ENCODE measurements at places on chromosomes 2 and 18.

DNA sequence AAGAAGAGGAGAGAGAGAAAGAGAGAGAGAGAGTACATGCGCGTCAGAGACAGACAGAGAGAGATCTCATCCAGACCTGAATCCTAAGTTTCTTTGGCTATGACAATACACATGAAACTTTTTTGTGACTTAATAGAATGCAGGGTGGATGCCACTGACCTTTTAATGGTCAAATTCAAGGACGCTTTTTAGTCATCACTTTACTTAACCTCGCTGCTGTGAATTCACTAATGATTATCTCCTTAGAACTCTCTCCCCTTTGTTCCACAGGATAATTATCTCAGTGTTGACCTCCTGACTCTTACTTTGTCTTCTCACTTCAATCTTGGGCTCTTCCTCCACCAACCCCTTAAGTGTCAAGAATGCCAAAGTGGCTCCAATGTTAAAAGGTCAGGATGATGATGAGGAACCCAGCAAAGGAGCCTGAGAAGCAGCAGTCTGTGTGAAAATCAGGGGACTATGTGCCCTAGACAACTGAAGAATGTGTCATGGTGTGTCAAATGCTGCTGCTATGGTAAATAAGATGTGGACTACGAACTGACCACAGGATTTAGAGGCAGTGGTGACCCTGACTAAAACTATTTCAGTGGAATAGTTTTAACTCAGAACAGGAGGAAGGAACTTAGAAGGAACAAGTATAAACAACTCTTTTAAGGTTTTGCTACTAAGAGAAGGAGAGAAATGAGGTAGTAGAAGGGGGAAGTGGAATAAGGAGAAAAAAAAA is 382.1 kb downstream of the ZEB2 start:
- DNase-seq, result no peak

GRCh38 chr18:49392352-49392751 is 68.1 kb downstream of the DYM start:
- DNase-seq, result no peak

- no peak for DNase-seq
Observed at GRCh38 chr18:51397347-51397962, 200.0 kb upstream of the MEX3C start.

DNA sequence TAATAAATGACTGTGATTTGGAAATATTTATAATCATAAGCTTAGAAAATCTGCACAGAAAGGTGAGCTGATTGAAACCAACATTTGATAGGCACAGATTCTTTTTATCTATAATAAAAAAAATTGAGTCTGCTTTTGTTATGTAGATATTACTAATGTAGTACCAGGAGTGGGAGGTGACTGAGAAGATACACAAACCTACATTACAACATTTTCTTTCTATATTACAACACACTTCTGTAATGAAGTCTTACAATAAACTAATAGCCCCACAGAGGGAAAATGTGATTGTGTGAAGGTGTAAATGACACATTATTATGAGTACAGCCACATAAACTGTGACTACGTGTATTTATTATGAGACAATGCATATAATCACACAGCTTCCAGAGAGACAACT is 241.6 kb downstream of the PIEZO2 start:
- DNase-seq, result no peak

- DNase-seq, result no peak
Observed at GRCh38 chr2:187429989-187430388, 18.1 kb downstream of the CALCRL start.

- no peak for DNase-seq
Observed at GRCh38 chr18:49071778-49072177, 121.0 kb upstream of the SMAD7 start.

DNA sequence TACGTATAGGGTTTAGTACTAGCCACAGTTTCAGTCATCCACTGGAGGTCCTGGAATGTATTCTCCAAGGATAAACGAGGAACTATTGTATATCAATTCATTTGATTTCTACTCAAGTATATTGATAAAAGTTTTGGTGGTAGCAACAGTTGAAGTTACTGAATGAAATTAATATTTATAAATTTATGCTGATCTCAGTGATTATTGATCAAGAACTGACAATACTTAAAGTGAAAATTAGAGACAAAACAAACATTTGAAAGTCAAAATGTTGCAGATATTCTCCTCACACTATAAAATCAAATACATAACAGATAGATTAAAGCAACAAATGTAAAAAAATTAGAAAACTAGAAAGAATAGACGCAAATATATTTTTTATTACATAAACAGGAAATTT is 150.9 kb upstream of the SLC35G4 start:
- no peak for DNase-seq

DNA sequence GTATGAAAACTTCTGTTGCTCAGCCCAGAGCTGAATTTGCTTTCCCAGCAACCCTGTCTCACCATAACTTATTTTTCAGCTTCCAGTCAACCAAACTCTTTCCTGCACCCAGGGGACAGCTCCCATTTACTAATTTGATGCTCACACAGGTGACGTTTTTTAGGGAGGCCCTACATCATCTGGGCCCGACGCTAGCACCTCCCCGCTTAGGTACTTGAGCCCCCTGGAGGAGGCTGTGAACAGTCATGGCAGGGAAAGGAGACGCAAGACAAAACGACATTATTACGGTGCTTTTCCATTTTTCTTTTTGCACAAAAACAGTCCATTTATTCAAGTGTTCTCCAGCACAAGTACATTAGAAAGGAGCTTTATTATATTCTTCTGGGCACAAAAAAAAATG is 59.2 kb upstream of the POMC start:
- DNase-seq, result no peak

DNA sequence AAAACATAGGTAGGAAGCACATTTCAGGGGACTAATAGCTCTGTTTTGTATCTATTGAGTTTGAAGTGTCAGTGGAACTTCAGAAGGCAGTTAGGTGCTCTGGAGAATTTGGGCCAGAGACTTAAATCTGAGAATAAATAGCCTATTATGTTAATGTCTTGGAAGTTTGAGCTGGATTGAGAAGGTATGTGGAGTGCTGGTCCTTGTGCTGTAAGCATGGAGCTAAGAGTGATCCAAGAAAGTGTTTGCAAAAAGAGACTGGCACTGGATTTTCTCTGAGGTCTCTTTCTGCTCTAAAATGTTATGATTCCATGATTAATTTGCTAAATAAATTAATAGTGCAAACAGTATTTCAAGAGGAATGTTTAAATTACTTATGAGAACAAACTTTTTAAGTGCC is 63.3 kb downstream of the ICOS start:
- DNase-seq, result no peak

- no peak for DNase-seq
Observed at GRCh38 chr2:79774016-79774415, 261.2 kb downstream of the CTNNA2 start.

DNA sequence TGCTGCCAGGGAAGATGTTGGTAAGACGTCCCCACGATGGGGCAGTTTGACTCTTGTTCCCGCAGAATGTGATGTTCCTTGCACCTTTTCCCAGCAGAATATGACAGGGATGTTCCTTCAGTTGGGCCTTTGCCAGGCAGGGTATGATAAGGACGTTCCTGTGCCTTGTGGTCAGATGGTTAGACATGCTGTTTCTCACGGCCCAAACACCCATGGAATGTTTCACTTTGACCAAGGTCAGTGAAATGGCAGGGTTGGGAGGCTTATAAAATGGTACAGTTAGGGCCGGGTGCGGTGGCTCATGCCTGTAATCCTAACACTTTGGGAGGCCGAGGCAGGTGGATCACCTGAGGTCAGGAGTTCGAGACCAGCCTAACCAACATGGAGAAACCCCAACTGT is 40.3 kb upstream of the YPEL5 start:
- DNase-seq, result no peak

DNA sequence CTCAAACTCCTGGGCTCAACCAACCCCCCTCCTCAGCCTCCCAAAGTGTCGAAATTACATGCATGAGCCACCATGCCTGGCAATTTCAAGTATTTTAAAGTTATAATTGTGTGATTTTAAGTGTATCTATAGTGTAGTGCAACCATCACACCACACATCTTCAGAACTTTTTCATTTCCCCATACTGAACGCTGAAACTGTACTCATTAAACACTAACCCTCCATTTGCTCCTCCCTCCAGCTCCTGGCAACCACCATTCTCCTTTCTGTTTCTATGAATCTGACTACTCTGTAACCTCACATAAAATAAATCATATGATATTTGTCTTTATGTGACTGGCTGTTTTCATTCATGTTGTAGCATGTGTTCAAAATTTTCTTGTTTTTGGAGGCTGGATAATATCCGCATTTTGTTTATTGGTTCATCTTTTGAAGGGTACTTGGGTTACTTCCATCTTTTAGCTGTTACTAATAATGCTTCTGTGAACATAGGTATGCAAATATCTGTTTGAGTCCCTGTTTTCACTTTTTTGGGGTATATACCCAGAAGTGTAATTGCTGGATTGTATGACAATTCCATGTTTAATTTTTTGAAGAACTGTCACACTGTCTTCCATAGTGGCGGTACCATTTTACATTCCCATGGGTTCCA is 188.2 kb downstream of the PLCL1 start:
- DNase-seq, result no peak

DNA sequence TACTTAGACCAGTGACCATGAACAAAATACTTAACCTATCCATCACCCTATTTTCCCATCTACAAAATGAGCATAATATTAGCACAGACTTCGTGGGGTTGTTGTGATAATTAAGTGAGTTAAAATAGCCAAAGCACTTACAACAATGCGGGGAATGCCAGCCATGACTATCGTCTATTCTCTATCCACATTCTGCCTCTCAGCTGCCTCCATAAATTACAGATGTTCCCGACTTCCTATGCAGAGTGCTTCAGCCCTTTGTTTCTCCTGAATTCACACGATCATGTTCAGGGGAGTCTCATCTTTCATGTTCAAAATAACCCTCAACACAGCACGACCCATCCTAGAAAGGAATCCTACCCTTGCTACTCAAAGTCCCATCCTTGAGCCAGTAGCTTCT is 211.6 kb downstream of the EN1 start:
- DNase-seq, result no peak

GRCh38 chr18:9925369-9925768 is 11.6 kb downstream of the VAPA start:
- no peak for DNase-seq

DNA sequence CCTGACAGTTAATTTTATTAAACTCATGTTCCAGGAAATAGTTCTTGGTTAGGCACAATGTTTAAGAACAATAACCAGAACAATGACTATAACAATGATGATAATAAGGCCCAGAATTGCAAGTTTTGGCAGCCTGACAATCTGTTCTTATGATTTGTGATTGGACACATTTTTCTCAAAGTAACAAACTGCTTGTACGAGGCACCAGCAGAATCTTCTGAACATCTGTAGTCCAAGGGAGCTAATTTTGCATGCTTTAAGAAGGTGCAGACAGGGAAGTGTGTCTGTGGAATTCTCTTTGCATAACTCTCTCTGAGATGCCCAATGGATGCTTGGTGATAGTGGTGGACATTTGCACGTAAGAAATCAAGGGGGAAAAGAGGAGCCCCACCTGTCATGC is 709.3 kb downstream of the SLC4A3 start:
- DNase-seq, result no peak

DNA sequence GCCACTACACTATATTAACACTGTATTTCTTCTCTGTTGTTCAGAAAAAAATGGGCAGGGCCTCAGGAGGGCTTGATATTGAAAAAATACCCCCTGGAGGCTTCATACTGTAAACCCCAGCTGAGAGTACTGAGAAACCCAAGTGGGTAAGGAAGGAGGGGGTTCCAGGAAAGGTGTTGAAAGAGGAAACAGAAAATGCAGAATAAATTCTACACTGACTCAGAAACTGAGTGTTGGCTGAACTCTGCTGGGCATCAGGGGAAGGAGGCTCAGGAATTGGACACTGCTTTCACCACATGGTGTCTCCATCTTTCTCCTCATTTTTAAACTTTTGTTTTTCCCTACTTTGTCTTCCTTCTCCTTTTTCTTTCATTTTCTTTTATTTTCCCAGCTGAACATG is 253.7 kb downstream of the DYM start:
- no peak for DNase-seq

DNA sequence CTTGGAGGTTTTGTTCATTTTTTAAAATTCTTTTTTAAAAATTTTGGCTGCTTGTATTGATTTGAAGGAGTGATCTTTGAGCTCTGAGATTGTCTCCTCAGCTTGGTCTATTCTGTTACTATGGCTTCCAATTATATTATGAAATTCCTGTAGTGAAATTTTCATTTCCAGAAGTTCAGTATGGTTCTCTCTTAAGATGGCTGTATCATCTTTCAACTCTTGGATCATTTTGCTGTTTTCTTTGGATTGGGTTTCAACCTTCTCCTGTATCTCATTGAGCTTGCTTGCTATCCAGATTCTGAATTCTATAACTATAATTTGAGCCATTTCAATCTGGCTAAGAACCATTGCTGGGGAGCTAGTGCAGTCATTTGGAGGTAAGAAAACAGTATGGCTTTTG is 270.8 kb upstream of the NT5C1B start:
- DNase-seq, result no peak

- no peak for DNase-seq
Observed at GRCh38 chr2:51410331-51410730, 378.4 kb upstream of the NRXN1 start.

- DNase-seq, result no peak
Observed at GRCh38 chr2:161123531-161124030, 36.6 kb upstream of the TANK start.

- no peak for DNase-seq
Observed at GRCh38 chr2:217905896-217906295, 96.9 kb downstream of the TNS1 start.

DNA sequence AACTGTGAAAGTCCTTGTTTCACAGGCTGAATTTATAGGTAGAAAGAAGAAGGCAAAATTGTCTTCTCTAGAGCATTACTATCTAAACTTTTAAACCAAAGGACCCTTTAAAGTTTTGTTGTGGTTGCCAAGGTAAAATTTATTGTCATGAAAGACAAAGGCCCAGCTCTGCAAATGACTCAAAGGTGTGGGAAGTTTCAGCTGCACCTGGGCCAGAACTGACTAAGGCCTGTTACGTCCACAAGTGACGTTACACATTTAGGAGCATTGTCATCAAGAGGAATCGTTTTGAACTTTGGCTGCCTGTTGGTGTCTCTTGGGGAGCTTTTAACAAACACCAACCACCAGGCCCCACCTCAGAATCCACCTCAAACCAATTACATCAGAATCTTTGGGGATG is 8.1 kb upstream of the DSC3 start:
- DNase-seq, result no peak

GRCh38 chr2:55001716-55002115 is 48.5 kb downstream of the RTN4 start:
- DNase-seq, result no peak

DNA sequence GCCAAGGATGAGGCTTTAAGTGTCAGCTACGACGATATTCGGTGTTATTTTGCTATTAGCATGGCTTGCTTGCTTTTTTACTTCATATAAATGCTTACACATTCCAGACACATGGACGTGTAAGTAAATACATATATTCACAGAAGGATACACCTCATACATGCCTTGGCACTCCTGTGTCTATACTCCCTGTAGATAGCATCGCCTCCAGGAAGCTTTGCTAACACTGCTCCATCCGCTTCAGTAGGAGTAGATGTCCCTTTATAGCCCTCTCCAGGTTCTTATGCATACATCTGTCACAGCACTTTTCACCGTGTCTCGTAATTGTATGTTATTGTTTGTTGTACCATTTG is 27.5 kb upstream of the KCTD1 start:
- DNase-seq, result no peak

- DNase-seq, result no peak
Observed at GRCh38 chr2:19488009-19488691, 129.7 kb upstream of the OSR1 start.
